ENCODE measurements at places on chromosomes 3 and 15.

GRCh38 chr3:4508048-4508981, 15.2 kb downstream of the ITPR1 start:
- DNase-seq, result no peak

DNA sequence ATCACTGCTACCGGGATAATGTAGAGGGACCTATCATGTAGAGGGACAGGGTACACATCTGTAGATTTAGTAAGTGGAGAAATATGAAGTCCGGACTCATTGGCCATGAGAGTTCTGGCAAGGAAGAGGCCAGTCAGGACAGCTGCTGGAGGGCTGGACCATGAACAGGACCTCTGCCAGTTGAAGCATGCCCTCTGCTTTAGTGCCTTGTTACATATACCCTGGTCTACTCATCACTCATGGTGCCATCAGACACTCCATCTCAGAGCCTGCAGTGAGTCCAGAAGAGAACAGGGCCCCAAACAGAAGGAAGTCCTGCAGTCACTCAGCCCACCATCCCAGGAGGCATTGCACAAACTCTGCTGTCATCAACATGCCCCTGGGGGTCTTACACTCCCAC, 54.7 kb upstream of the CA12 start:
- DNase-seq, result no peak

DNA sequence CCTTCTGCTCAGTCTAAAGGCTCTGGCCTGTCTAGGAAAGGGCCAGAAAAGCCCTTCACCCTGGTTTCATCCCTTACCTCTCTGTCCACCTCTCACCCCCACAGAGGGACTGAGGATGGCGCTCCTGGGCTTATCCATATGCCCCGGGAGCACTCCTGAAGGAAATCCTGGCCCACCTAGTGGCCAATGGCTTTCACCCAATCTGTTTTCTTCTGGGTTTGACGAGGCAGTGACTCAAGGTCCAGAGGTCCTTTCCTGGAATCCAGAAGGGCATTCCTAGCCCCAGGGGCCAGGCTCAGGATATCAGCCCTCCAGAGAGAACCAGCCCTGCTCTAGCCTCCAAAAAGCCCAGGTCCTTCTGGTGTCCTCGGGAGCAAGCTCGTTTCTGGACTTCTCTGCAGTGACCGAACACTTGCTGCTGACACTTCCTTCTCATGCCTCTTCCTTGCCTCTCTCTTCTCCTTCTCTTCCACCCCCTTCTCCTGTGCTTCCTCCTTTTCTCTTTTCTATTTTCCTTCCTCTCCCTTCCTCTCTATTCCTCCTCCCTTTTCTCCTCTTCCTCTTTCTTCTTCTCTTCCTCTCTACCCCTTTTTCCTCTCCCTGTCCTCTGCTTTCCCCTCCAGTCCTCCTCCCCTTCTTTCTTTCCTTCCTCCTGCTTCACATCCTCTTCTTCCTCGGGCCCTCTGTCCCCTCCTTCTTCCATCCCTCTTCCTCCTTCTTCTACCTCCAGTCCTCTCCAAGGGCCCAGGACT, 59.6 kb downstream of the RHCG start:
- no peak for DNase-seq

- no peak for DNase-seq
Measured at GRCh38 chr15:66564136-66565041, 1.4 kb downstream of the LCTL start.

GRCh38 chr3:55128225-55128823, 200.5 kb upstream of the LRTM1 start:
- DNase-seq, result no peak

- no peak for DNase-seq
Measured at GRCh38 chr15:97978401-97979139, 18.1 kb downstream of the ARRDC4 start.

DNA sequence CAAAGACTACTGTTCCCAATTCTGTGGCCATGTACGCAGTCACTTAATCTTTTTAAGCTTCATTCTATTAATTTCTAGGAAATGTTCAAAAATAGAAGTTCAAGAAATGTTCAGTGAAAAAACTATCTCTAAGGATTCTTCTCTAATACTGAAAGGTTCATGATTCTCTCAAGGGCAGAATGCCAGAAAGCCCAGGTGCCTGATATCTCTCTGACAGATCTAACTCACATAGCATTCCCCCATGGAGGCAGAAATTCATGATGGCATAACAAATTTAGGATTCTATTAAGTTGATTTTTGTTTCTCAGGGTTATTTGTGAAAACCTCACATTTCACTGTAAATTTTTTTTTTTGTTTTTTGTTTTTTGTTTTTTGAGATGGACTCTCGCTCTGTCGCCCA, 17.5 kb downstream of the CHRM5 start:
- no peak for DNase-seq

DNA sequence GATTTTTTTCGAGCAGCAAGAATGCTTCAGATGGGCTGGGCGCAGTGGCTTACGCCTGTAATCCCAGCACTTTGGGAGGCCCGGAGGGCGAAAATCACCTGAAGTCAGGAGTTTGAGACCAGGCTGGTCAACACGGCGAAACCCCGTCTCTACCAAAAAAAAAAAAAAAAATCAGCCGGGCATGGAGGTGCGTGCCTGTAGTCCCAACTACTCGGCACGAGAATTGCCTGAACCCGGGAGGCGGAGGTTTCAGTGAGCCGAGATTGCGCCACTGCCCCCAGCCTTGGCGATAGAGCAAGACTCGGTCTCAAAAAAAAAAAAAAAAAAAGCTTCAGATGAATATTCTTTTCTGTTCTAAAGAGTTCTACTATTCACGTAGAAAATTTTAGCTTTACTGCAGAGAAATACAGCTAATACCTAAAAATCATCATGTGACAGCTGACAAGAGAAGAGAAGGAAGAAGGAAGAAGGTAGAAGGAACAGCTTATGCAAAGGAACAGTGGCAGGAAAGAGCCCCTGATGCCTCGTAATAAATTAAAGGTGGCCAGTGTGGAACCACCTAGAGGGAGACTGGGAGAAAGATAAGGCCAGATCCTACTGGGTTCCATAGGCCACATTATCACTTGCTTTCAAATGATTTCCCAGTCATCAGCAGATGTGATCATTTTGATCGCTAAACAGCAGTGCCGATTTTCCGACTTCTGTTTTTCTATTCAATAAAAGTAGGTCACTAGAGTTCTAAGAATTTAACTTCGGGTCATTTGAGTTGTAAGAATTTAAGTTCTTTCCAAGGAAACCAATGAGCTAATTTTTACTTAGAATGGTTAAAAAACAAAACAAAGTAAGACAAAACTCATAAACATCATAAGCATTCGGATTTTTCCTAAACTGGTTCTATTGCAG, 1.5 kb downstream of the CMTM6 start:
- no peak for DNase-seq

Data from stimulated activated CD4-positive, alpha-beta T cell treated with anti-CD3 and anti-CD28 coated beads, Interleukin-12 subunit alpha, Interleukin-12 subunit beta, amount 100 ng/mL, for 4 hours (primary cell).